ENCODE measurements at places on chromosomes 1 and 21.
A peak's percentile ranks its signal among the peaks of the same experiment; 100 is the strongest.

DNA sequence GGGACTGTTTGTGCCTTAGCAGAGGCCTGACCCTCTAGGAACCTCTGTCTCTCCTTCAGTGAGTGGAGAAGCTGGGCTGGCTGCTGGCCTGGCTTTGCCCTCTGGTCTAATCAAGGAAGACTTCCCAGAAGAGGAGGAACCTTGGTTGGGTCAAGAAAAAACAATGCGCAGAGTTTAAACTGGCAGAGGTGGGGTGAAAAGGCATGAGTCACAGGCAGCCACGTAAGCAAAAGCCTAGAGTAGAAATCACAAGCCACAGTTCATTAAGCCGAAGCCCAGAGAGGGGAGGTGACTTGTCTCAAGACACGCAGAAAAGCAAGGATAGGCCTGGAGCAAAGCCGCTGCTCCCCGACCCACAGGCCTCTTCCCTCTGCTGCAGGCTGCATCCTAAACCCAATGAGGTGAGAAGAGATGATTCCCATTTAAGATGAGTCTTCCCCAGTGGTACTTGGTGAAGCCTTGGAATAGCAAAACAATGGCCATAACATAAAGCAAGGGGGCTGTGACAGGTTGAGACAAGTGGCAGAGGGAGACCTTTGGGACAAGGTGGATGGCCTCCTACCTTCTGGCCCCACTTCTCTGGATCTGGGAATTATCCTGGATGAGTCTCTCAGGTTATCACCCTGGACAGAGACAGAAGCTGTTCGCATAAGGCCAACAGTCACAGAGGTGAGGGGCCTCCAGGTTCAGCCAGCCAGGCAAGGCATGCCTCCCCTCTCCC lies 7.7 kb downstream of the PDZK1IP1 start:
- DNase-seq = no peak

GRCh38 chr1:197284966-197285365 lies 16.9 kb downstream of the CRB1 start:
- no peak for DNase-seq

DNA sequence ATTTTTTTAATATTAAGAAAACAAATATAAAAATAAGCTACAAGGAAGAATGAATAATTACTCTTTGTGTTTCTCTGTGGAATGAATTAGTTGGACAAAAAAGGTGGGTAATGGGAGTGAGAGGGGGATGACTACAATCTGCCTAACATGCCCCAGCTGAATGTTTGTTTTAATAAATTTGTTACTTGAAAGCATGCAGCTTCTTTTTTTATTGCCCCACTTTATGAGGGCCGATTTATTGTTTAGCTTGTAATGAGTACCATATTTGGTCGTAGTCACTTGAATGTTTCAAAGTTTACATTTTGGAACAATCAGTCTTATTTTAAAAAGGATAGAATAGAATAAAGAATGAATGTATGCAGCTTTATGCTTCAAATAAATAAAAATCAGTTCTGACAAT lies 197.4 kb downstream of the LBR start:
- DNase-seq = no peak

- DNase-seq = no peak
Measured at GRCh38 chr1:85411567-85412305, 53.2 kb downstream of the DDAH1 start.

DNA sequence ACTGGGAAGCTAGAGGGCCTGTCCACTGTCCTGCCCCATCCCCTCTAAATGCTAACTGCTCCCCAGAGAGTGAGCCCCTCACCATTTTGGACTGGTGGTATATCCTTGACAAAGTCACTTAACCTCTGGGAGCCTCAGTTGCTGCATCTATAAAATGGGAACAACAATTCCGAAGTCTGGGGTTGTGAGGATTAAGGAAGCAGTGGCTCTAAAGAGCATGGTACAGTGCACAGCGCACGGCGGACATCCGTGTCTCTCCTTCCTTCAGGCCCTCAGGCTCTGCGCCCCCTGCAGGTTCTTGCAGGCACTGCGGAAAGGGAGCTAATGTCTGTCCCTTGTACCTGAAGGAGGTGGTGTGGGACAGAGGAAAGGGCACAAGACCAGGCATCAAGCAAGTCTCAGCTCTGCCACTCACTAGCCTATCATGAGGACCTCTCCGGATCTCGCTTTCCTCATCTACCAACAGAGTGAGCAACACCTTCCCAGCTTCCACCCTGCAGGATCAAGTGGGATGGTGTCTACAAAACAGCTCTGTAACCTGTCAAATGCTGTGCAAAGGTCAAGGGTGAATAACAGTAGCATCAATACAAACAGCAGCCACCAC lies 20.1 kb downstream of the ECE1 start:
- DNase-seq = no peak

GRCh38 chr1:244256086-244256676 lies 195.5 kb downstream of the ADSS2 start:
- DNase-seq = no peak

- no peak for DNase-seq
Measured at GRCh38 chr21:40681164-40681859, 165.6 kb downstream of the DSCAM start.

GRCh38 chr1:103162360-103162759 lies 54.0 kb upstream of the COL11A1 start:
- no peak for DNase-seq

GRCh38 chr1:103461161-103462105 lies 64.1 kb upstream of the RNPC3 start:
- no peak for DNase-seq

GRCh38 chr21:18153063-18153462 lies 91.6 kb upstream of the CHODL start:
- DNase-seq = no peak

DNA sequence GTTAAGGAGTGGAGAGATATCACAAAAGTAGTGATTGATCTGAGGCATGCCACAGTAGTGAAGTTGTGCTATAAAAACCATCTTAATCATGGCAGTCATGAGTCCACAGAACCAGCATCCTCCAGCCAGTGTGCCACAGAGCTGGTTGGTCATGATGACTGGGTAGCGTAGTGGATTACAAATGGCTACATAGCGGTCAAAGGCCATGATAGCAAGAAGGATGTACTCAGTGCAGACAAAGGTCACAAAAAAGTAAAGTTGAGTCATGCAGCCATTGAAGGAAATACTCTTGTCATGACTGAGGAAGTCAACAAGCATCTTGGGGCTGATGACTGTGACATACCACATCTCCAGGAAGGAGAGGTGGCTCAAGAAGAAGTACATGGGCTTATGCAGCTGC lies 6.7 kb downstream of the OR6Y1 start:
- no peak for DNase-seq

DNA sequence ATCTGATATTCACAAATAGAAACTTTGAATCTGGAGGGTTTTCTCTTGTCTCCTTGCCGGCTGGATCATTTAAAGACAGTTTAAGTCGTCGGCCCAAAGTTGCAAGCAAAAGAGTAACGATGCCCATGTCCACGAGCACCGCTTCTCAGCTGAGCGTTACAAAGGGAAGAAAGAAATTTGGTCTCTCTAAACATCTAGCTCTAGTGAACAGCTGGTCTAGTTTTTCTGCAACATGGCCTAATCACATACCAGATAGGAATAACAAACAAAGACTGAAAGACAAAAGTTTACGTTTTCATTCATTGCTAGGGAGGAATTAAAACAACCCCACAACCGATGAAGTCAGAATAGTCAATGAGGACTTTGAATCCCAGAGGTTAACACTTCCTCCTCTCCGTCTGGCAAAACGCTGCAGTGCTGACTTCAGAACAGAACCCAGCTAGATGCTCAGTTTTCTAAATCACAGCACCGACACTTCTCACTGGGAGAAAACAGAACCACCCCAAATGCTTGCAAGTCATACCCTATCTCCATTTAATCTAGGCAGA lies 69.4 kb downstream of the NTPCR start:
- no peak for DNase-seq

GRCh38 chr21:22791986-22792560 lies 1793.9 kb downstream of the NCAM2 start:
- peak; percentile 91 for DNase-seq

DNA sequence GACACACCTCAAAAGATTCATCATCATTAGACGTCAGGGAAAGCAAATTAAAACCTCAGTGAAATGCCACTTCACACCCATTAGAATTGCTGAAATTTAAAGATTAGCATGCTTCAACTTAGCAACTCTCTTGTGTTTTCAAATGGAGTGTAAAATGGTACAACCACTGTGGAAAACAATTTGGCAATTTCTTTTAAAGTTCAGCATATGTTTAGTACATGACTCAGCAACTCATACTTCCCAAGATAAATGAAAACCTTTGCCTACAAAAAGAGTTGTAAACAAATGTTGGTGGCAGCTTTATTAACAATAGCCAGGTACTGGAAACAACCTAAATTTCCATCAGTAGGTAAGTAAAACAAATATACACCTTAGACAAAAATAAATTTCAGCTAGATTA lies 42.7 kb downstream of the ST3GAL3 start:
- no peak for DNase-seq

DNA sequence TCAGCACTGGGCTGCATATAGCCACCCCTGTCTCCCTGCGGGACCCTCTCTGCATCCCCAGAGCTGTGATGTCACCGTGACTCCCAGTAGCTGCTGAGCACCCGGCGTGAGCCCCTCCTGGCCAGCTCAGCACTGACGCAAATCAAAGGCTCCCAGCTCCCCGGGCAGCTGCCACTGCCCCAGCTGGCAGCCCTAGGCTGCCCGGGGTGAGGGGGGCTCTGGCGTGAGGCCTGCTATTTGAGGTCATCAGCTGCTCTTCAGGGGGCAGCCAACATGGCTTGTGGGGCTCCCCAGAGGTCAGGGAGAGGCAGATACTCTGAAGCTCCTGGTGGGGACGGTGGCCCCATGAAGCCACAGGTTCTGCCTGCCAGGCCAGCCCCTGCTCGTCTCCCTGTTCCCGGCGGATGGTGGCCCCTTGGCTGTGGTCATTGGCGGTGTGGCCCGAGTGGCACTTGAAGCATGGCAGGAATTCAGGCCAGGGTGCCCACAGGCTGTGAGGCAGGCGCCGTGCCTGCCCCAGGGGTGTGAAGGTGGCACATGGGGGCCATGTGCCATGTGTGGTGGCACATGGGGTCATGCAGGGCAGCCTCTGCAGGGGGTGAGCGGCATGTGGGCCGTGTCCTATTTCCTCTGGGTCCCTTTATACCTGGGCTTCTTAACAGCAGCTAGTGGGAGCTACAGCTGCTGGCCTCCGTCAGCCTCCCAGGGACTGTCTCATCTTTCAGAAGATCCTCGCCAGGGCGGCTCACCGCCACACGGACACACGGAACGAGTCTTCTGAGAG lies 85.4 kb downstream of the SIK1 start:
- no peak for DNase-seq

DNA sequence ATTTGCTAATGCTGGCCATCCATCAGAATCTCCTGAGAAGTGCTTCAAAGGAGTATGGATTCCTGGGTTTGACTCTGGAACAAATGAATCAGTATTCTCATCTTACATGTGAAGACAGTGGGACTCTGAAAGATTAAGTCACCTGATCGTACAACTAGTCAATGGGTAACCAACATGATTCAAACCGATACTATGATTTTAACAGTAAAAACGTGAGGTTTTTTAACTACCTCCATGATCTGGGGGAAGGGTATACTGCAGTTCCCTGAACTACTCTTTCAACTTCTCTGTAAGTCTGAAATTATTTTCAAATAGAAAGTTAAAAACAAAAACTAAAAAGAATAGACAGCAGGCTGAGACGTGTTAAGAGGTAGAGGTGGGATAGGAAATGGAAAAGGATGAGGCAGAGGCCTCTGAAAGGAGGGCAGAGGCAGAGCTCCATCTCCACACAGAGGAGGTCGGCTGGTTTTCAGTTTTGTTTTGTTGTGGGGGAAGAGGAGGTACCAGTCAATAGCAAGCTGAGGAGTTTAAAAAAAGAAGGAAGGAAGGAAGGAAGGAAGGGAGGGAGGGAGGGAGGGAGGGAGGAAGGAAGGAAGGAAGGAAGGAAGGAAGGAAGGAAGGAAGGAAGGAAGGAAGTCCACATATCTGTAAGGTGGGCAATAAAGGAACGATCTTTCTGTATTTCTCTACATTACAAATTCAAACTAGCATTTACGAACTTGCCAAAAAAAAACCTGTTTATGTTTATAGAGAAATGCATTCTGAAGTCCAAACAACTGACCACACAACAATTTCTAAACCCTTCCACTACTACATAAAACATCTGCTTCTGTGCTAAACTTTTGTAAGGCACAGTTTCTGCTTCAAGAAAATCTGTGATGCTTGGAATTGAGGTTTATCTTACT lies 213.1 kb downstream of the RERE start:
- DNase-seq = peak; percentile 95

GRCh38 chr1:207072233-207072632 lies 16.4 kb upstream of the C4BPB start:
- no peak for DNase-seq

DNA sequence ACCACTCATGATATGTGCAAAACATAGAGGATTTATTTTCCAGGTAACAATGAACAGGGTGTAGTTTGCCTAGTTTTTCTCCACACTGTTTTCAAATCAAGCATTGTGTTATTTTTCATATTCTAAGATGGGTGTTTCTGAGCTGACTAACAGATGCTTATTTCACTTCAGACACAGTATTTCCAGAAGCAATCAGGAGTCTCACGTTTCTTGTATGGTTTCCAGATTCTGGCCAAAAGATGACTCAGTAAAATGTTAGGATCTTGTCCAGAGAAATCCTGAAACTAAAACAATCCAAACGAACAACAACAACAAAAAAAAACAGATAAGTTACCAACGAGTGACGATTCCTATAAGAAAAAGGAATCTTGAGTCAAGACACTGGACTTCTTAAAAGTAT lies 5.3 kb downstream of the UTS2 start:
- DNase-seq = no peak

DNA sequence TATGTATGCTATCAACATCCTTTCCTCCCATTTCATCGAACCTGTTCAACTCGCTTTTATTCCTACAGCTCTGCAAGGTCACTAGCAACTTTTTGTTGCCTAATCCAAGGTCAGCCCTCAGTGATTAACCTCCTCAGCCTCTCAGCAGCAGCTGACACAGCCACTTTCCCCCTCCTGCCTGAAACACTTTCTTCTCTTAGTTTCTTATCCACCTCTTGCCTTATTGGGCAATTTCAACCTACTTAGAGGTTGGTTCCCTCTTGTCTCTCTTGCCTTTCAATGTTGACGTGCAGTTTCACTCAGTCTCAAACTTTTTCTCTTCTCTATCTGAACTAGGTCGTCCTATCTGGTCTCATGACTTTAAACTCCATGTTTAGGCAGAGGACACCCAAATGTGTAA lies 156.3 kb downstream of the C1orf94 start:
- no peak for DNase-seq

DNA sequence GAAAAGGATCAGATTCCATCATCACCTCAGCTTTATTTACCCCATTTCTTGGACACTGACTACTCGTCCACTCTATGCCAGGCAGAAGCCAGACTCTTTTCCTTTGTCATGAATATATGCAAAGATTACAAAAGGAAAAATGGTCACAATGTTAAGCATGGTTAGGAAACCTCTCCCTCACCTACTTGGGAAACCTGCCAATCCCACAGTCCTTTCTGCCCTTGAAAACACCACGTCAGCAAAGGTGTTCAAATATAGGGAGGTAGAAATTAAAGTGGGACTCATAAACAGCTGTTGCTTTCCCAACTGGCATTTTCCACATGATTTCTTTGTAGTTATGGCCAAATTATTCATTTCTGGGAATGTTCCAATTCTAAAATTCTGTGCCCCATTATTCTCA lies 16.2 kb upstream of the ATP13A2 start:
- no peak for DNase-seq

- DNase-seq = no peak
Measured at GRCh38 chr1:163263818-163264655, 57.7 kb upstream of the NUF2 start.
